Cerebellar nuclear complex (tissue), 1 donor: ENCODE measurements at places on chromosomes 5 and 9.

DNA sequence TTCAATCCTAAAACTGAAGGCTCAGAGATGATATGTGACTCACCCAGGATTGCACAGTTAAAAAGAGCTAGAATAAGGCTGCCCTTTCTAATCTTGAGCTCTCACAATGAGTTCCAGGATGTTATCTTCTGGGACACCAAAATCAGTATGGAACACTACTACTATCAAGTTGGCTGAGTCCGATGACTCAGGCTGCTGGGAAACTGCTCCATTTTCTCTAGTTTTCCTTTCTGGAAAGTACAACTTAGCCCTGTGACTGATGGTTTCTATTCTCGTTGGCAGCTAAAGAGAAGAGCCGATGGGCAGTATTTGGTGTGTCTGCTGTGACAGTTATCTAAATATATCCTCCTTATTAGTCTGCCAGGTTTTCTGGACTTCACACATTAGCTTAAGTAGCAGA is 37.9 kb upstream of the DPYSL3 start:
- no peak for DNase-seq

DNA sequence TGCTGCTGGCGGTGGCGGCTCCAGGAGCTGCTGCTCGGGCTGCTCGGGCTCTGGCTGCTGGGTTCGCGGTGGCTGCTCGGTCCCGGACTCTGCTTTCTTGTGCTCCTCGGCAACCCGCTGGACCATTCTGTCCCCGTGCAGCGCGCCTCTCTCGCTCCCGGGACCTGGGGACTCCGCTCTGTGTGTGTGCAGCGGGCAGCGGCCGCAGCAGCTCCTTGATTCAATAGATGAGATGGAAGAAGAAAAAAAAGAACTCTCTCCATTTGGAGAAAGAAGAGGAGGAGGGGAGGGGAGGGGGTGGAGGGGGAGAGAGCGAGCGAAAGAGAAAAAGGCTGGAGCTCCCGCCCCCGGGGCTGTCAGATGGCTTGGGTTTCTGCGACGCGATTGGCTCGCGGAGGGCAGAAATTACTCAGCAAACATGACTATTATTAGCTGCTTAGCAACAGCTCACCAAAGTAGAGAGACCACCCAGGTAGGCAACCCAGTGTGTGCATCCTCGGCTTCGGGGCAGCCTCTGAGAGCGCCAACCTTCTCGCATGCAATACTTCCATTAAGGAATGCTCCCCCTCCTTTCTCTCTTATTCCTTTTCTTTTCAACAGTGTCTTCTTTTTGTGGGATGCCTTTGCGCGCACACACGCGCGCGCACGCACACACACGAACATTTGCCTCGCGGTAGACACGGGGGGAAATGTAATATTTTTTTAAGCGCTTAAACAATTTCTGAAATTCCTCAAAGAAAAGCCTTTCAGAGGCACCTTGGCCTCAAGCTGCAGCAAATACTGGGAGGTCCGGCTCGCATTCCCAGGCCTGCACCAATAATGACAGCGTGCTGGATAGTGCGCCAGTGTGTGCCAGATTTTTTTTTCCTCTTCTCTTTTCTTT is 7.6 kb downstream of the PTCH1 start:
- peak; percentile 86 for DNase-seq

DNA sequence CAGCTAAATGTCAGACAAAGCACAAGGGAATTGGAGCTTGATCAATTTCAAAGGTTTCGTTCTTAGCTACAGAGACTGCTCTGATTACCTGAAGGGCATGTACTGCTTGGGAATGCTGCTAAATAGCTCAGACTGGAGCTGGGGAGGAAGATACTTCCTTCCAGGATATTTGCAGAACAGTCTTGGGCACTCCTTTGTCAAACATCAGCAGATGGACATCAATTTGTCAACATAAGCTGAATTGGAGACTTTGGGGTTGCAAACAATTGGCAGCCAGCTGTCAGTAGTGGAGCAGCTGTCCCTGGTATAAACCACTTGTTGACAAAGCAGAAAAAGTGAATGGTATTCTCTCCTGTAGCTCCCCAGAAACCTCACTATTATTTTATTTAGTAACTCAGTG is 182.0 kb downstream of the CCDC192 start:
- DNase-seq: no peak

DNA sequence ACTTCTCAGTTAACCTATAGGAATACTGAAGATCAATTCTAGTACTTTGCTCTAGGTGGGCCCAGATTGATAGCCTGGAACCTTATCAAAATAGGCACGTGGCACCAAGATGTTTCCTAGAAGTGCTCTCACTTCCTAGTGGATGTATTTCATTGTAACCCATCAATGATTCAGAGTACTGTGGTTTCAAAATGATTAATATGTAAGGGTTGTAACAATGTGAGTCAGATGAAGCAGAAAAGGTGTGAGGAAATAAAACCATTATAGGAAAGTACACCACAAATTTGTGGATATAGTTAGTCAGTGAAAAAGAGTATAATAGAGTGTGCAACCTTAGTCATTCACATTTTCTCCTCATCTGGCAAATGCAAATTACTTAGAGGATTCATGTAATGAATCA is 177.3 kb upstream of the FST start:
- DNase-seq: no peak

- DNase-seq: no peak
Measured at GRCh38 chr5:88092958-88093605, 175.6 kb downstream of the TMEM161B start.
